ENCODE measurements at places on chromosomes 1 and 21.

GRCh38 chr1:67888216-67889106, 55.2 kb upstream of the GNG12 start:
- no peak for ATAC-seq

GRCh38 chr1:89064632-89065031, 376 bp downstream of the GBP1 start:
- peak; percentile 28 for ATAC-seq

GRCh38 chr1:228768355-228769000, 33.2 kb downstream of the RHOU start:
- ATAC-seq, result no peak

GRCh38 chr1:218527737-218528136, 182.6 kb downstream of the TGFB2 start:
- no peak for ATAC-seq

DNA sequence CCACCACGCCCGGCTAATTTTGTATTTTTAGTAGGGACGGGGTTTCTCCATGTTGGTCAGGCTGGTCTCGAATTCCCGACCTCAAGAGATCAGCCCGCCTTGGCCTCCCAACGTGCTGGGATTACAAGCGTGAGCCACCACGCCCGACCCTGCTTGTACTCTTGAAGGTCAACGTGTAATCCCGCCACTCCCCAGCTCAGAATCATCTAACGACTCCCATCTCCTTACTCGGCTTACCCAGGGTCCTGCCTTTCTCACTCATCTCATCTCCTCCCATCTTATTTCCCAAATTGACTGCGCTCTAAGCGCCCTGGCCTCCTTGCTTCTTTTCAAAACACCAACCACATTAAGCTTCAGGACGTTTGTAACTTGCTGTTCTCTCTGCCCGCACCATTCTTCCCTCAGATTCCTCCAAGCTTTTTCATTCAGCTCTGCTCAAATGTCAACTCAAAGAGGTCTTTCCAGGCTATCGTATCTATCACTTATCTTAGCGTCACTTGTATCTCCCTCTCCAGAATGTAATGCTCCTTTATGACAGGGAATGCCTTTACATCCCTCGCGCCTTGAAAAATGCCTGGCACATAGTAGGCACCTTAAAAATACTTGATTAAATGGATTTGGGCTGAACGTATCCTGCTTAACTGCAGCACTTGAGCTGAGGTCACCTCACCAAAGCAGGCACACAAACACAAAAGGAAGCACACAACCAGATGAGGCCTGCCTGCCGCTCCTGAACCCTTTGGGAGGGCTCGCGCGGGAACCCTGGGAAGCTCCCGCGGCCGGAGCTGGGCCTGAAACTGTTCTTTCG, 1.4 kb upstream of the USP1 start:
- no peak for ATAC-seq

DNA sequence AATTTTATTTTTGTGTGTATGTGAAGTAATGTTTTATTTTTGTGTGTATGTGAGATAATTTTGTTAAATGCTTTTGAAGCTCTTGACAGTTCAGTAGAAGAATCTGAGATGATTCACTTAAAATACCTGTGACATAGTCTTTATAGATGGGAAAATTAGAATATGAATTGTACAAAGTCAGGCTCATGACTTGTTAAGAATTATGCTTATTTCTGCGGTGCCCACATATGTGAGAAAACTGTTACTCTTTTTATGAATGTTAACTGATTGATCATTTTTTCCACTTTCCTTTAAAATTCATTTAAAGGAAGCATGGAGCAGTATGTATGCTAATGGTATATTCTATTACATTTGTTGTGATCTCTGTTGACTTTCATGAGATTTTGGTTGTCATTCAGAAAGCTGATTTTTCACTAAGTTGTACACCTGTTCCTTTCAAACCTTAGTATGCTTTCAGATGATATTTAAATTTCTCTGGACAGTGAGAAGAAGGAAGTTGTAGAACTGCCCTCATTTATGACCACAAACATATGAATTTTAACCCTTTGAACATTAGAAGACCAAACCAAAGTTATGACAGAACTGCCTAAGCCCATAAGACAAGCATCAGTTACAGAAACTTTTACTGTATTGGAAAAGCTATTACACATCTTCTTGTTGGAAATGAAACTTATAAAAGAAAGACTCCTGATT, 110.1 kb downstream of the POU2F1 start:
- ATAC-seq, result peak; percentile 57

- no peak for ATAC-seq
Observed at GRCh38 chr1:57616921-57617320, 193.1 kb upstream of the DAB1 start.

- no peak for ATAC-seq
Observed at GRCh38 chr1:203743091-203743571, 21.9 kb upstream of the LAX1 start.

DNA sequence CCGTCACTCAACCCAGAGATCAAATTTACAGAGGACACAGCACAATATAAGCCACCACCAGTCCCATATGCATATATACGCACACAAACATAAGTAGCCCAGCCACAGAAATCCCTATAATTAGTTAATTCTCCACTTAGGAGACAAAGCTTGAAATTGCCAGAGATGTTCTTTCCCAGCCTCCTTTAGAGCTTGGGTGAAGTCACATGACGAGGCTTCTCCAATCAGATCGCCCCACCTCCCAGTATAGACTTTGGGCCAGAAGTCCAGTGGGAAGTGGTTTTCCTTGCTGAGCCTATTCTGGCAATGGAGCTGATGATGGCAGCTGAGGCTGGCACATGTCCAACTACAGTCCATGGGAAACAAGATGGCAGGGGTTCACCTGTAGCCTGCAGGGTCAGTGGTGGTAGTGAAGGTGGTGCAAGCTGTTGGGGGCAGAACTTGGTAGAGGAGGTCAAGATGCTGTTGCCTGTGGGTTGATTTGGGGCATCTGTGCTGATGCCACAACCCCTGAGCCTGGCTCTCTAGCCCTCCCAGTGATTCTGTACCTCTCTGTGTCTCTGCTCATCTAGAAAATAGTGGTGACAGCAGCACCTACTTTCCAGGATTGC, 535.9 kb downstream of the MATN1 start:
- no peak for ATAC-seq

DNA sequence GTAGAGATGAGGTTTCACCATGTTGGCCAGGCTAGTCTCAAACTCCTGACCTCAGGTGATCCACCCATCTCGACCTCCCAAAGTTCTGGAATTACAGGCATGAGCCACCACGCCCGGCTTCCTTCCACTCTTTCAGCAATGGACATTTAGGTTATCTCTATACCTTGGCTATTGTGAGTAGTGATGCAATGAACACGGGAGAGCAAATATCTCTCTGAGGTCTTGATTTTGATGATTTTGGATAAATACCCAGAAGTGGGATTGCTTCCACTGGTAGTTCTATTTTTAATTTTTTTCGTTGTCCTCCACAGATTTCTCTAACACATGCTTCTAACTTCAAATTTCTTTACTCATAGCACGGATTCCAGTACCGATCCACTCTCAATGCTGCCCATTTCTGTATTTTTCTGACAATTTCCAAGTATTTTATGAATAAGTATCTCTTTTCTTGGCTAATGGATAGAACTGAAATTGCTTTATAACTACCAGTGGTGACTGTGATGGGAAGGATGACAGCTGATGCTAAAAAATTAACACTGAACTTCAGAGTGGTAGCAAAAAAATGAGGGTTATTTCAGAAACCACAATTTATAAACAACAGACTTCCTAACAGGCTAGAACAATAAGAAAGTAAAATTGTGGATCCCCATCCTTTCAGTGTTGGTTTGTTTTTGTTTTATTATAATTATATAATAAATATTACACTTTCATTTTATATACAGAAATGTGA, 327.5 kb upstream of the RUNX1 start:
- ATAC-seq, result no peak

DNA sequence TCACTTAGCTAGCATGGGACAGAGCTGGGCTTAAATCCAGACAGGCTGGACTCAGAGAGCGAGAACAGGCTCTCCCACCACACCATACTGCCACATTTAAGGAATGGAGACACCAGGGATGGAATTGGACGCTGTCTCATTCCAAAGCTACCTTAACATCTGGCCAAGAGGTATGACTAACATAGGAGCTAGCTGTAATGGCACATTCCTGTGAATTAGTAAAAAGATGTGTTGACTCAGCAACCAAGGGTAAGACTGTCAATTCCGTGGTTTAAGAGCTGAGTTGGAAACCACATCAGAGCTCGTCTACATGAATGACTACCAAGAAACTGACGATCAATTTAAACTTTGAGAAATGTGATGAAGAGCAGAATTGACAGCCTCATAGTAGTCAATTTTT, 8.3 kb upstream of the TNFRSF9 start:
- ATAC-seq, result peak; percentile 96

DNA sequence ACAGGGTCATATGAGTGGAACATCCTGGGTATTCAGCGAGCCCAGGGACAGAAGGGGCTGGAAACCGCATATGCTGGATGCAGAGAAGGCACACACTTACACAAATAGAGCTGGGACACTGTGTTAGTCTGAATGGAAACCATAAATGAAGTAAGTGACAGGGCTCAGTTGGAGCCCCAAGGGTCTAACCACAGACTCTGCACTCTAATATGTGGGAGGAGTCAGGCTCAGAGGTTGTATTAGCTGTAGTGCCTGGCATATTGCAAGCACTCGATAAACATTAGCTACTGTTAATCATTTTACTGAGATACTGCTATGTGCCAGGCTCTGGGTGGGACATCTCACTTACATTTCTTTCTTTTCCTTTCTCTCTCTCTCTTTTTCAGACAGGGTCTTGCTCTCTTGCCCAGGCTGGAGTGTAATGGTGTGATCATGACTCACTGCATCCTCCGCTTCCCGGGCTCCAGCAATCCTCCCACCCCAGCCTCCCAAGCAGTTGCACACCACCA, 6.5 kb upstream of the OLIG1 start:
- no peak for ATAC-seq

DNA sequence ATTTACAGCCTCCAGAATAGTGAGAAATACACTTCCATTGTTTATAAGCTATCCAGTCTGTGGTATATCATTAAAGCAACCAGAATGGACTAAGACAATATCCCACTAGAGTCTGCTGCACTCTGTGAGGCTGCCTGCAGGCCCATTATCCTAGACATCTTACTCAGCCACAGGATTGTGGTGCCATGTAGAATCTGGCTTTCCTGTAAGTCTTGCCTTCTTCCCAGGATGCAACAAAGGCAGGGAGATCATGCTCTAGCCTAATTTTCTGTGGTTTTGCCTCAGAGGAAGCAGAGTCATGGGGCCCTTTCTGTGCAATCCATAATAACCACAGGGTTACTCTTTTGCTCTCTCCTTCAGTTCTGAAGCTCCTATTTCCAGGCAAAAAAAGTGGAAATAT, 299.1 kb upstream of the DEPDC1 start:
- no peak for ATAC-seq

DNA sequence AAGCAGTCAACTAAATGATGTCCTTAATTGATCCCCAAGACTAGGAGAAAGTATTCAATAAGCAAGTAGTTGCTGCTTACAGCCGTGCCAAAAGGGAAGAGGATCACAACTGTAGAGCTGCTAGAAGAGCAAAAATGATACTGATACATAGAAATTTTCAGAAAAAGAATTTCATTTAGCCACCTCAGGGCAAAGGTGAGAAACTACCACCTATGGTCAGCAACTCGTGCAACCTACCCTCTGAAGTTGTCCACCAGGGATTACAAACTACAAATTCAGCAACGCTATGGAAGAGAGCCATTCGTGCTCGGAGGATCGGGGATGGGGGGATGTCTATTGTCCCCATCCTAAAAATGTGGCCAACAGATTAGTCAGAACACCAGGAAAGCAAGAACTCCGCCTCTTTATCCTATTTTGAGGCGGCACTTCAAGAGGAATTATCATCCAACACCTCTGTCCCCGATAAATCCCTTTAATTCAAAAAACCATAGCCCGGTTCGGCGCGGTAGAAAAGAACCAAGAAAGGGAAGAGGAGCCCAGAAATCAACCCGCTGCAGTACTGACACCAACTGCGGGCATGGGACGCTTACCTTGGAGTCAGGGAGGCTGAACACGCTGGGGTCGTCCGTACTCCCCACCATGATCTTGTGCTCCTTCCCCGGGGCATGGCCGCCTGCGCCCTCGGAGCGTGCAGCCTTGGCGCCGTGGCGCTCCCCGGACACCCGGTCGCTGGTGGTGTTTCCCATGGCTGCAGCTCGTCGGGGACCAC, 687 bp downstream of the PRKAB2 start:
- ATAC-seq, result no peak

- no peak for ATAC-seq
Observed at GRCh38 chr1:101022294-101022693, 3.3 kb downstream of the DPH5 start.

DNA sequence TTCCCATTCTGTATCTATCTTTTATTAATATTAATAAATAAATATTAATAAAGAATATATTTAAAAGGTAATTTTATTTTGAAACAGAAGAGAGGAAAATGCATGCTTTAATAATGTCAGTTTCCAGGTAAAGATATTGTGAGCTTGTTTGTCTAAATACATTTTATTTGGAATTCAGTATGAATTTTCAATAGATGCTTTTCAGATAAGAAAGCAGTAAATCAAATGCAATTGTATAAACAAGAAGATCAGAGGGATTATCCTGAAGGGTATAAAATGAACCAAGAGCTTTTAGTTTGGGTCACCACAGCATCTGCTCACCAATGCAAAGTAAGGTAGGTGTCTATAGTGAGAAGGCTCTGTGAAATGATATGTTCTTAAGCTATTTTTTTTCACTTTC, at the start of gene TSHB:
Gene TSHB (plus strand): TSS at position 301 of the 400 bp plus-strand sequence. CDS start 3,537 bp downstream, outside the sequence.
- no peak for ATAC-seq
